ENCODE measurements at places on chromosomes 11 and 22. TPM values are rescaled to one million over a fixed set of nuclear protein-coding genes. Genes with fewer than 3 reads are reported as not detected.

The NRXN2 gene
- total RNA-seq, result 0.23 TPM

The OR2AT4 gene
- not detected for total RNA-seq

The POLD3 gene
- total RNA-seq, result 50.1 TPM

DNA sequence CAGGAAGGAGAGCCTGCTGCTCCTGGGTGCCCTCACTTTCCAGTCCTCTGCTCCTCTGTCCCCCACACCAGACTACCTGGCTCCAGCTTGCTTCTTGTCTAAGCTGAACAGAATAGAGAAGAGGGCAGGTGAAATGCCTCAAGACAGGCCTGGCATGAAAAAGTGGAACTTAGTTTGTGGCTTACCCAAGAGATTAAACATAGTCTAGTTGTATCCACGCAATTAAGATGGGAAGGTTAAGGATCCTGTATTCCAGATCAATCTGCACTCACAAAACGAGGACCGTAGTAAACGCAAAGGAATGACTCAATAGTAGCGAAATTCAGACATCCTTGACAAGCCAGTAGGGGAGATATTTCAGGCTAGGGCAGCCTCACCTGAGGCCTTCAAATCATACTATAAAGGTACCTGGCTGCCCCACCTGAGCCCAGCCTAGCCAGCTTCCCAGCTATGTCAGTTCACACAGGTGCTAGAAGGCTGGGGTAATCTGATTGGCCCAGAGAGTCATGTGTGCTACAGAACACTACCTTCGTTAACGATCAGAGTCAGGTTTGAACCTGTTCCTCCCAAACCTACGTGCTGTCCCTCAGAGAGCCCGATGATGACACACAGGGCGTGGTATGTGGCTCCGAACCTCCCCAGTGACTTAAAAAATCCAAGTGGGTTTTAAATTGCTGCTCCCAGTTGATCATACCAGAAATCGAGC lies 46.5 kb downstream of the AHNAK start:
- H3K4me3 ChIP-seq, result no peak overlapping the region
- peaks cover 27% of the 10 kb centered on the region for H3K27me3 ChIP-seq
- H3K4me1 ChIP-seq, result no peaks in the 10 kb centered on the region

DNA sequence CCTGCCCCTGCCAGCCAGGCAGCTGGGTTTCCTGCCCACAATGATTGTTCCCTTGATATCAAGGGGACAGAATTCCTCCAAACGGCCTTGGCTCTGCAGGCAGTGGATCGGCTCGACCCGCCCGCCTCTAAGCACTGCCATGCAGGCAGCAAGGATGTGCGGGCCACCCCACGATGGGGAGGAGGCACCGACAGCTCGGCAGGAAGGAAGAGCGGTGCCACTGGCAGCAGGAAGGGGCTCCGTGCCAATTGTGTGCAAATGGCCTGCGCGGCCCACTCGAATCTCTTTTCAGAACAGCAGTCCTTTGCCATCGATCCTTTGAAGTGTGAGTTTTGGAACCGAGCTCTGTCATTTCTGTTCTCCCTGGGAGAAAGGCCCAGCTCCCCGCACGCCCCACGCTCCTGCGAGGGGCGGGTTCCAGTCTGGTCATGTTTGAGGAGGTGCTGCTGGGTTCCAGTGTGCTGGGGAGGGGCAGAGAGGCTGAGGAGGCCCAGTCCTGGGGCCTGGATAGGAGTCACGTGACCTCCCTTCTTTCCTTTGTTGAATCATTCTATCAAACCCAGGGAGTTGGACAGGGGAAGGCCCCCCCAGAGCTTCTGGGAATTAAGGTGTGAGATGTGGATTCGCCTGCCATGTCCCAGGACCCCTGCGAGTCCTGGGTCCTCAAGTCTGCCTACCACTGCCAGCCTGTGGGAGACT lies 406.0 kb downstream of the CTTN start:
- no peaks in the 10 kb centered on the region for H3K36me3 ChIP-seq
- no peak overlapping the region for H3K27ac ChIP-seq
- DNase-seq, result no peak
- H3K4me1 ChIP-seq, result no peaks in the 10 kb centered on the region
- H3K4me3 ChIP-seq, result no peak overlapping the region

- H3K36me3 ChIP-seq, result no peaks in the 10 kb centered on the region
- DNase-seq, result no peak
- peaks cover 5% of the 10 kb centered on the region for H3K27me3 ChIP-seq
- no peak overlapping the region for H3K4me3 ChIP-seq
- H3K4me1 ChIP-seq, result no peaks in the 10 kb centered on the region
Observed at GRCh38 chr22:19187716-19188563, 9.4 kb upstream of the SLC25A1 start.

DNA sequence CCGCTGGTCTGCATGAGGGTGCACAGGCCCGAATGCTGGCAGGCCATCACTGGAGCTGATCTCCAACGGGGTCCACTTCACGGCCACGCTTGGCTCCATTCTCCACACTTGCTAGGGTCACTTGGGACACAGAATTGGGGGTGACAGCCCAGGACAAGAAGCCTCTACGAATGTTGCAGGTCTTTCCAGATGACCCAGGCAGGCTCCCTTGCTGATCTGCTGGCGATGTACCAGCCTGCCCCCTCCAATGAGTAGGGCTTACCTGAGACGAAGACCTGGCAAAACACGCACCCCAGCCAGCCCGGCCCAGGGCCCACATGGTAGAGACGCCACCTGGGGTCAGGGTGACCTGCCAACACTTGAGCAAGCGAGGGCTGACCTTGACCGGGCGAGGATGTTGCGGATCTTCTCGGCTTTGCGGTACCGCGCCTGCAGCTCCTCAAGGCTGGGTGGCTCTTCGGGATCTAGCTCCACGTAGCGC lies 44.9 kb downstream of the C11orf58 start:
- no peak for DNase-seq
- no peaks in the 10 kb centered on the region for H3K4me1 ChIP-seq
- H3K27ac ChIP-seq, result no peak overlapping the region
- H3K27me3 ChIP-seq, result peaks cover 2% of the 10 kb centered on the region
- no peaks in the 10 kb centered on the region for H3K36me3 ChIP-seq

DNA sequence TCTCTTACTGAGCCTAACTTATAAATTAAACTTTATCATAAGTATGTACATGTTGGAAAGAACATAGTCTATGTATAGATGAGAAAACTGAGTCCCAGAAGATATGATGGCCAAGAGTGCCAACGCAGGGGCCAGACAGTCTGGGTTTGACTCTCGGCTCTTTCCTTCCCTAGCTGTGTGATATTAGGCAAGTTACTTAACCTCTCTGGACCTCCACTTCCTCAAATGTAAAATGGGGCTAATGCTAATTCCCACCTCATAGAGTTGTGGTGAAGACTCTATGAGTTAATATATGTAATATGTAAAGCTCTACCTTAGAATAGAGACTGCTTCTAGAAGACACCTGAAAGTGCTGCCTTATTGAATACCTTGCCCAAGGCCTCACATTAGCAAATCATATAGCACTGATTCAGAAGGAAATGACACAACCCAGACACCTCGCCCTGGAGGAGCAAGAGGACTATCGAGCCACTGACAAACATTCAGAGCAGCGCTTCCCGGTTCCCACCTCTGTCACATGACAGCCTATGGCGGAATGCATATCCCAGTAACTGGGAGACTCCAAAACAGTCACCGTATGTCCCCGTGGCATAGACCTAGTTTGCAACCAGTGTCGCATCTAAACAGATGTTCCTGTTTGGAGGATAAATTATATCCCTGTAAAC lies 11.3 kb upstream of the CCDC86 start:
- no peak for DNase-seq
- peaks cover 7% of the 10 kb centered on the region for H3K4me1 ChIP-seq
- no peak overlapping the region for H3K27ac ChIP-seq
- H3K36me3 ChIP-seq, result no peaks in the 10 kb centered on the region

DNA sequence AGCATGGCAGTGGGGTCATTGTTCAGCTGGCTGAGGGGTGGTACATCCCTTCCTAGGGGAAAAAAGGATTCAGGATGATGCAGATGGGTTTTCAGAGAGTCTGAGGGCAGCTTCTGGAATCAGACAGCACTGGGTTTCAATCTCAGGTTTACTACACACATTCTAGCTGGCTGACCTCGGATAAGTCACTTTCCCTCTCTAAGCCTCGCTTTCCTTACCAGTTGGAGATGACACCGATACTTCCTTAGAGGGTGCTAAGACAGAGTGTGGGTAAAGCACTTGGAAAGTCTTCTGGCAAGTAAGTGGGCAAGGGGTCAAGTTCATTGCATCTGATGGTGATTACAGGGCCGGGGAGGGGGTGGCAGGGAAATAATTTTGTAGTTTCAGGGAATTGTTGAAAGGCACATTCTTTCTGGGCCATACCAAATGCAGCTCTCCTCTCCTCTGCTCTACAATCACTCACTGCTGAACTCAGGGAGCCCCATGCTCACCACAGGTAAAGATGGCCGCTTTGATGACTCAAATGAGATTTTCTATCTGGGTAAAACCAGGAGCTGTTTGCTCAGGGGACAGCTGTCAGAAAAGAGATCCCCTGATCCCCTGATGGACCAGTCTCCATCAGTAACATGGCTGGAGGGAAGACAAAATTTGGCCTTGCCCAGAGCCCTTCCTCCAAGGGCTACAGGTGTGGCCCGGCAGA lies 6.5 kb upstream of the MIAT start:
- H3K27me3 ChIP-seq, result peaks cover 19% of the 10 kb centered on the region
- H3K27ac ChIP-seq, result peak overlapping the region; percentile 11
- H3K4me3 ChIP-seq, result no peak overlapping the region
- H3K36me3 ChIP-seq, result no peaks in the 10 kb centered on the region

DNA sequence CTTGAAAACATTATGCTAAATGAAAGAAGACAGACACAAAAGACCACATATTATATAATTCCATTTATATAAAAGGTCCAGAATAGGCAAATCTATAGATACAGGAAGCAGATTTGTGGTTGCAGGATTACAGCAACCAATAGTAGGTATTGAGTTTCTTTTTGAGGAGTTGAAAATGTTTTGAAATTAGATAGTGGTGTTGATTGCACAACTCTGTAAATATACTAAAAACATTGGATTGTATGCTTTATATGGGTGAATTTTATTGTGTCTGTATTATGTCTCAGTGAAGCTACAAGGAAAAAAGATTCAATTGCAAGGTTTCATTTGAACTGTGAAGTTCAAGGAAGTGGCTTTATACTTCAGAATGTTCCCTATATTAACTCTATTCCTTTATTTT lies 3.0 kb upstream of the RRAS2 start:
- peaks cover 2% of the 10 kb centered on the region for H3K27me3 ChIP-seq
- H3K4me1 ChIP-seq, result peaks cover 45% of the 10 kb centered on the region
- no peak for DNase-seq
- H3K36me3 ChIP-seq, result peaks cover 5% of the 10 kb centered on the region
- H3K4me3 ChIP-seq, result no peak overlapping the region

DNA sequence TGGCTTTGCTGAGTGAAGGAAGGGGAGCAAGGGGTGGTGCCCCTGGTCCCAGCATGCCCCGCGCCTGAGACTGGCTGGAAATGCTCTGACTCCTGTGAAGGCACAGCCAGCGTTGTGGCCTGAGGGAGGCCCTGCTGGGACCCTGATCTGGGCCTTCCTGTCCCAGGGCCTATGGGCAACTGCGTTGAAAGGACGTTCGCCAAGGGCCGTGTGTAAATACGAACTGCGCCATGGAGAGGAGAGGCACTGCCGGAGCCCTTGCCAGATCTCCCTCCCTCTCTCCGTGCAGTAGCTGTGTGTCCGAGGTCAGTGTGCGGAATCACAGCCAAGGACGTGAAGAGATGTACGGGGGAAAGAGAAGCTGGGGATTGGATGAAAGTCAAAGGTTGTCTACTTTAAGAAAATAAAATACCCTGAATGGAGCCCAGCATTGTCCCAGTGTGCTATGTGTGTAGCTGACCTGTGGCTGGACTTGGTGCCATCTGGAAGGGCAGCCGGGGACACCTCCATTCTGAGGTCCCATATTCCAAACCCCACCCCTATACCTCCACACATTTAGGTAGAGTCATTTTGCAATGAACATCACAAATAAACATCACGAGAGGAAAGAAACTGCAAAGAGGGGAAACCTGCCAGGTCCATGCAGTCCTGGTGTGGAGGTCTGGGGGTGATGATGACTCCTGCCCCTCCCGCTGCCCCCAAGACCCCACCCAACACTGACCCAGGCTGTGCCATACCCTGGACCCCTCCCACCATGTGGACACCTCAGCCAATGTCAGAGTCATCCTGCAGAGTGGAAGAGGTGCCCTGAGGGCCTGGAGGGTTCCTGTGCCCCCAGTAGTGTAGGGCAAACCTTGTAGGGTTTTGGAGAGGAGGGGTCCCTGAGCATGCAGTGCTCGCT lies 16.9 kb downstream of the RSPH14 start:
- no peak overlapping the region for H3K27ac ChIP-seq
- peaks cover 3% of the 10 kb centered on the region for H3K4me1 ChIP-seq
- no peak overlapping the region for H3K4me3 ChIP-seq

GRCh38 chr11:35539781-35540281 lies 14.4 kb upstream of the PAMR1 start:
- no peaks in the 10 kb centered on the region for H3K36me3 ChIP-seq
- H3K27me3 ChIP-seq, result peaks cover 3% of the 10 kb centered on the region
- H3K4me1 ChIP-seq, result no peaks in the 10 kb centered on the region
- DNase-seq, result no peak
